Activated CD4-positive, alpha-beta memory T cell treated with anti-CD3 and anti-CD28 coated beads, Interleukin-2, amount 10 ng/mL, durations not matched to agents 7 days and 5 days (primary cell): ENCODE measurements at places on chromosomes 4 and X. TPM values are rescaled to one million over a fixed set of nuclear protein-coding genes. Genes with fewer than 3 reads are reported as not detected.

DNA sequence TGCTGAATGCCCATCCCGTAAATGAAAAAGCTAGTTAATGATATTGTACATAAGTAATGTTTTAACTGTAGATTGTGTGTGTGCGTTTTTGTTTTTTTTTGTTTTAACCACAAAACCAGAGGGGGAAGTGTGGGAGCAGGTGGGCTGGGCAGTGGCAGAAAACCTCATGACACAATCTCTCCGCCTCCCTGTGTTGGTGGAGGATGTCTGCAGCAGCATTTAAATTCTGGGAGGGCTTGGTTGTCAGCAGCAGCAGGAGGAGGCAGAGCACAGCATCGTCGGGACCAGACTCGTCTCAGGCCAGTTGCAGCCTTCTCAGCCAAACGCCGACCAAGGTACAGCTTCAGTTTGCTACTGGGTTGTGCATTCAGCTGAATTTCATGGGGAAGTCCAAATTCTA, at the start of gene SPP1:
TSS of gene SPP1 (plus strand) at position 249 of the 400 bp plus-strand sequence. CDS start 1,182 bp downstream, outside the sequence.
- no peaks in the 10 kb centered on the region for H3K36me3 ChIP-seq
- no peak within 1 kb of the TSS for H3K27ac ChIP-seq
- peak; percentile 23 for DNase-seq
- H3K27me3 ChIP-seq: peaks cover 46% of the 10 kb centered on the region

GRCh38 chr4:48227662-48228061, 42.0 kb downstream of the TEC start:
- no peaks in the 10 kb centered on the region for H3K36me3 ChIP-seq
- no peaks in the 10 kb centered on the region for H3K4me1 ChIP-seq
- H3K27ac ChIP-seq: no peak overlapping the region
- DNase-seq: no peak
- H3K4me3 ChIP-seq: no peak overlapping the region
- H3K27me3 ChIP-seq: no peaks in the 10 kb centered on the region

PDE5A gene
- 1.1 TPM for total RNA-seq

SHOX gene
- total RNA-seq: not detected
